Stimulated activated CD8-positive, alpha-beta memory T cell treated with anti-CD3 and anti-CD28 coated beads, Interleukin-4, amount 100 ng/mL, for 4 hours (primary cell): ENCODE measurements at places on chromosomes 4 and X.

- no peak for DNase-seq
Observed at GRCh38 chr4:119050527-119051090, 85.0 kb upstream of the MYOZ2 start.

- no peak for DNase-seq
Observed at GRCh38 chr4:153759407-153760316, at the start of gene RNF175. Gene RNF175, minus strand, starts transcription at chr4:153760024. Its CDS starts 162 bp downstream, at chr4:153759862.

DNA sequence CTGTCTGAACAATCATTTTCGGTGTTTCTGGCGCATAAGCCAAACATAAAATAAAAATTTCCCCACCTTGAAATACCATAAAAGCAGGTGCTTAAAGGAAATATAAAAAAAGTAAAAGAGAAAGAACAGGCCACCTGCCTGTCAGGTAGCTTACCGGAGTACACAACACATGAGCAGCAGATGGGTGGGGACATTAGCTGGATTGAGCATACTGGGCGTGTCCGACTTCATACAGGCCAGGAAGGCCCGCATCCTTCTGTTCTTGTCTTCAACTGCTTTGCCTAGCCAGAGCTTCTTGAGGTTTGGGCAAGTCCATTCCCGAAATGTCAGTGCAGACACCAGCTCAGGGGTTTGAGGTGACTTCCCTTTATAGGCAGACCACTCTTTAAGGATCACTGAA, 66.7 kb downstream of the FAM120C start:
- DNase-seq = no peak

- no peak for DNase-seq
Observed at GRCh38 chrX:72080150-72080549, 51.6 kb downstream of the RTL5 start.

DNA sequence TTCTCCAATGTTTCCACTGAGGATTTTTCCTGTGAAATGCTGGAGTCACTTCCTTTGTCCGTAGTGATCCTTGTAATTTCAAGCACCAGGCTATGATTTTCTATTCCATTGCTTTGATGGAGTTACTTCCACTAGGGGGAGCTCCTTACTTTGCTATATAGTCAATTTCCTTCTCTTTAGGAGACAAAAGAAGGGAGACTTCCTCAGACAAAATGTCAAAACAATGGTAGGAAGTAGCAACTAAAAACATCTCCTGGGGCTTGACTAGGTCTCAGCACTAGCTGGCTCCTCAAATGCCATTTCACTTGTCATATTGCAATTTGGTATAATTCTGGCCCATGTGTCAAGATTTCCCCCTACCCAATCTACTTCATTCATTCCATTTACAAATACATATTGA, 24.1 kb downstream of the ZCCHC12 start:
- no peak for DNase-seq

DNA sequence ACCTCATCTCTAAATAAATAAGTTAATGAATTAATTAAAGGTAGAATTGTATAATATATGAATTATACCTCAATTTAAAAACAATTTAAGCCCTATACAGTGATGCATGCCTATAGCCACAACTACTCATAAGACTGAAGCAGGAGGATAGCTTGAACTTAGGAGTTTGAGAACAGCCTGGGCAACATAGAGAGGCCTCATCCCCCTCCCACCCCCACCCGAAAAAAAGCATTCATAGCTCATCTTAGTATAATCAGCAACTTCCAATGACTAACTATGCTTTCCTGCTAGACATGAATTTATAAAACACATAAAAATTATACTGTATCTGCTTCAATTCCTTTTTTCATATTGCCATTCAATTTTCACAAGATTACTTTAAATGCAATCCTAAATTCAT, 1.6 kb downstream of the LRBA start:
- no peak for DNase-seq

GRCh38 chr4:86946868-86947500, 12.2 kb downstream of the AFF1 start:
- DNase-seq = no peak

DNA sequence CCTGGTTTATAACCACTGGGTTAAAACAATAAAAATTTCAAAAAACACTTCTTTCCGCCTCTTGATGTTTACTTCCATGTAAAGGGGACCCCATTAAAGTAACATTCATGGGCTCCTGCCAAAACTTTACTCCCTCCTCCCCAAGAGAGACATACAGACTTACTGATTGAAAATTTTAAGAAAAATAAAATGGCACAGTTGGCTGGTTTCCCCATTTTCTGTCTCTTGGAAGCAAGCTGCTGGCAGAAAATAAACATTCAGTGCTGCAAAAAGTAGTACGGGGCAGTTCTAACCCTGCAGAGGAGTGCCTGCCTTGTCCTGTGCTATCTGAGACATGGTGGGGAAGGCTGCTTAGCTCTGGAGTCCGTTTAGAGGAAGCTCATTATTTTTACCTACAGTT, 187.3 kb upstream of the INTU start:
- DNase-seq = no peak
